ENCODE measurements at places on chromosomes 12 and 14. TPM values are rescaled to one million over a fixed set of nuclear protein-coding genes. Genes with fewer than 3 reads are reported as not detected.

CAPZA3 gene
- not detected for total RNA-seq

TSPAN11 gene
- total RNA-seq: 2.2 TPM

SMCO2 gene
- 0.13 TPM for total RNA-seq

PTPN6 gene
- 0.13 TPM for total RNA-seq

TMEM119 gene
- not detected for total RNA-seq
